ENCODE measurements at places on chromosomes 7 and 10. TPM values are rescaled to one million over a fixed set of nuclear protein-coding genes. Genes with fewer than 3 reads are reported as not detected.

CD36 gene
- total RNA-seq = 4.3 TPM

IFIT1B gene
- not detected for total RNA-seq

- H3K4me3 ChIP-seq = no peak overlapping the region
- peaks cover 75% of the 10 kb centered on the region for H3K4me1 ChIP-seq
- DNase-seq = peak; percentile 70
- H3K27ac ChIP-seq = peak overlapping the region; percentile 56
- peaks cover 64% of the 10 kb centered on the region for H3K36me3 ChIP-seq
Measured at GRCh38 chr7:50397320-50397970, 52.7 kb downstream of the FIGNL1 start.

- H3K36me3 ChIP-seq = no peaks in the 10 kb centered on the region
- DNase-seq = no peak
- H3K27ac ChIP-seq = no peak overlapping the region
- H3K4me3 ChIP-seq = no peak overlapping the region
- H3K4me1 ChIP-seq = no peaks in the 10 kb centered on the region
Measured at GRCh38 chr10:77548671-77549070, 88.9 kb downstream of the KCNMA1 start.

- no peak overlapping the region for H3K4me3 ChIP-seq
- no peaks in the 10 kb centered on the region for H3K4me1 ChIP-seq
- H3K27ac ChIP-seq = no peak overlapping the region
Measured at GRCh38 chr7:98795741-98796493, 73.9 kb downstream of the TMEM130 start.
